Activated CD8-positive, alpha-beta memory T cell treated with anti-CD3 and anti-CD28 coated beads for 24 hours (primary cell): ENCODE measurements at places on chromosomes 11 and 22.
A peak's percentile ranks its signal among the peaks of the same experiment; 100 is the strongest.

- no peak for DNase-seq
Observed at GRCh38 chr22:37601203-37601539, 7.5 kb upstream of the GGA1 start.

- DNase-seq = no peak
Observed at GRCh38 chr11:2325123-2325522, 23.3 kb downstream of the TSPAN32 start.

GRCh38 chr22:22748297-22748743 lies 103.9 kb downstream of the GGTLC2 start:
- DNase-seq = peak; percentile 71

- DNase-seq = peak; percentile 82
Observed at GRCh38 chr11:77082838-77083565, 16.2 kb downstream of the CAPN5 start.

DNA sequence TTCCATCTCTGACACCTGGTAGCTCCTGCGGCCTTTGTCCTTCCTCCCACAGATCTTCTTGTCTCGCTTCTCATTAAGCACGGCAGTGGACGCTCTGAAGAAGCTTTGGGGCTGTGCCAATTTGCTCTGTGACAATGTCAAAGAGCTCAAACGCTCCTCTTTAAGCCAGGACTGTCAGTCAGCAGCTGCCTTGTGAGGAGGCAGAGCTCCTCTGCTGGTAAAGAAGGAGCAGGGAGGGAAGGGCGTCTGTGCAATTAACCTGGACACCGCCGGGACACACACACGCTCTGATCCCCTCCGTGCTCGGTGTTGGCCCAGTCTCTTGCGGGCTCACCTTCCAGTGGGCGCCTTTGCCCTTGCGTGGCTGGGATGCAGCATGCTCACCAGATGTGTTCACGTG lies 373.9 kb downstream of the BRD1 start:
- DNase-seq = no peak

DNA sequence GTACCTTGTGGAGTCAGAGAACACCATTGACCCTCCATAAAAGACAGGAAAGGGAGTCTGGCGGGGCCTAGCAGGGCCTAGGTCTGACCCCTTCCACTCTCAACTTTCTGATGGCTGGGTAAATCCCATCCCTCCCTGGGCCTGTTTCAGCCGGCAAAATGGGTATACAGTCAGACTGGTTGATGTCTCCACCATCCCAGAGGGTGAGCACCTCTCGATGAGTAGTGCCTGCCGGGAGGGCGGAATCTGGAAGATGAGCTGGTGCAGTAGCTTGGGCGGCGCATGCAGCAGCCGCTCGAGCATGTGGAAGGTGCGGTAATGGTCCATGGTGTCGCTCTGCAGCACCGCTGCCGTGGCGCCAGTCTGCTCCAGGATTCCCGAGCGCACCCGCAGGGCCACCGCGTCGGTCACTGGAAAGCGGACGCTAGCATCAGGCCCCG lies 528 bp downstream of the FIBP start:
- no peak for DNase-seq

- no peak for DNase-seq
Observed at GRCh38 chr11:17719028-17719937, at the start of gene MYOD1. TSS of gene MYOD1 (plus strand) at chr11:17719571. CDS start at chr11:17719783, 212 bp downstream.

GRCh38 chr11:44624761-44625221 lies 59.3 kb downstream of the CD82 start:
- DNase-seq = peak; percentile 57

GRCh38 chr11:8283465-8284230 lies 20.0 kb upstream of the LMO1 start:
- peak; percentile 42 for DNase-seq

GRCh38 chr11:62611705-62612365 lies 740 bp downstream of the EML3 start:
- DNase-seq = no peak

DNA sequence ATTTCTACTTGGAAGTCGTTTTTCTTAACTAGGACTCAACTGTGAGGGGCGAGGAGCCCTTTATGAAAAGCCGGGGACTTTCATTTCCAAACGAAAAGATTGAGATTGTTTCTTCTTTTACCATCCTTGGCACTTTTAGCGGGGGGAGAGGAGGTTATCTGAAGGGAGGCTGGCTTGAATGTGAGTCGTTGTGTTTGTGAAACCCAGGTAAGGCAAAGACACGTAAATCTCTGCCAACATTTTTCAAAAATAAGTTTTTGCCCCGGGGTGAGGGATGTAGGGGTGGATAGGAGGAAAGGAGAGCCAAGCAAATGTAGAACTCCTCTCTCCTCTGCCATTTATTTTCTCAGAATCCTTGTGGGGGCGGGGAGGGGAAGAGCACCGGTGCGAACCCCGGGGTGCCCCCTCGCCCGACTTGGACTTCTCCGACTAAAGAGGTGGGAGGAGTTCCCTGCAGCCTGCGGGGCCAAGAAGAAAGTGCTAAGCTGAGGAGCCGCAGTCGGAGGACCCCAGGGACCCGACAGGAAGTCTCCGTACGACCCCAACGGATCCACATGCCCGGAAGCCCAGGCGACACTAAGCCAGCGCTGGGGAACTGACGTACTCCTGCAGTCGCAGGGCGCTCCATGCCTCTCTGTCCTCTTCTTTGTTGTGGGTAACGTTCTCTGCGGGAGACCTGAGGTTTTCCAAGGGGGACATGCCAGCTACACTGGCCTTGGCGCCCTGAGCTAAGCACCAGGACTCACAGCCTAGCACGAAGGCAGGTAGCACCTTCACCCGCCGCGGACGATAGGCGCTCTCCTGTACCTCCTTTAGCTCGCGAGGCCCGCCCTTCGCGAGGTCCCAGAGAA lies 2.4 kb upstream of the WT1 start:
- DNase-seq = no peak

DNA sequence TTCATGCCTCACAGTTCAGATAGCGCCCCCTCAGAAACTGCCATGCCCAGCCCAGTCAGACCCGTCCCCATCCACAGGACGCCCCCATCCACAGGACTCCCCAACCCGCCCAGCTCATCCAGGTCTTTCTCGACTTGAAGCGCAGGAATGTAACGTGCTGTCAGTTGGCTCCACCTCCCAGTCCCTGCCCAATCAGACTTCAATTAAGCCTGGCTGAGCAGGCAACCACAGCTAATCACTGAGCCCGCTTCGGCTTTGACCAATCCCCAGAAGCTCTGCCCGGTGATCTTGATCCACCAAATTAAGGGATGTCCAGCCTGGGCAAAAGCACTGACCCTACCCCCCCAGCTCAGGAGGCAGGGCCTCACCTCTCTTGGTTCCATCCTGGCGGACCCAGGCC lies 10.5 kb upstream of the MFNG start:
- no peak for DNase-seq

DNA sequence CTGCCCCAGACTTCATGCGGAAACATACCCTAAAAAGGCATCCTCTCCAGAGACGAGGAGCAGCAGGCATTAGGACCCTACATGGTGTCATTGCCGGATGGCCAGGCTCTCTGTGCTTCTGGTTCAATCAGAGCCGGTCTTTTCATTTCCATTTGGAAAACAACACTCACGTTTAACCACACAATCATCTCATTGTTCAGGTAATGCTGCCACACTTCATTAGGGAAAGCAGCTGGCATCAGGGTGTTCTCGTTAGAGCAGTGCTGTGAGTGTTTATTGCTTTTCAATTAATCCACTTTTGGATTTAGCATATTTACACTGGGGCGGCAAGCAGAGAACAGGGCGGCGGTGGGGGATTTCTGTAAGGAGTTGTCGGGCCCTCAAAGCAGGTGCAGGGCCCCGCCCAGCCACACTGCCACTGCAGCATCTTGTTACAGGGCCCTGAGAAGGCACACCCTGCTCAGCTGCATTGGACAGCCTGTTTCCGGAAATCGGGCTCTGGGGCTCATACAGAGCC lies 338.6 kb downstream of the SHANK2 start:
- DNase-seq = no peak

- DNase-seq = no peak
Observed at GRCh38 chr22:49760280-49760629, 67.4 kb downstream of the BRD1 start.

GRCh38 chr11:117905524-117905923 lies 23.7 kb downstream of the TMPRSS13 start:
- no peak for DNase-seq

DNA sequence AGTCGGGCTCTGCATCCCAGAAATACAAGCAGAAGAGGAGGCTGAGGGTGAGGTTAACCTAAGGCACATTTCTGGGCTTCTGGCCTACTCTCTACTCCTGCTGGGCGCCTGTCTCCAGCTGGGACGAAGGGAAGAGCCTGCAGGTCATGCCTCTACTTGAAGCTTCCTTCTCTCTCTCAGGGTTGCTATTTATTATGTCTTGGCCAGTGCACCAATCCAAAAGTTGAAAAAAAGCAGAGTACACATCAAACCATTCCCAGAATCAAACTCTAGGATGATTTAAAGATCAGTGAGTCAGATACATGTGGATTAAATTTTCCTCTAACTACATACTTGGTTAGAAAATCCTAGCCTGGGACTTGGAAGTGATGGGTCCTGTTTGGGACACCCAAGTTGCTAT lies 60.2 kb upstream of the CDON start:
- DNase-seq = no peak

DNA sequence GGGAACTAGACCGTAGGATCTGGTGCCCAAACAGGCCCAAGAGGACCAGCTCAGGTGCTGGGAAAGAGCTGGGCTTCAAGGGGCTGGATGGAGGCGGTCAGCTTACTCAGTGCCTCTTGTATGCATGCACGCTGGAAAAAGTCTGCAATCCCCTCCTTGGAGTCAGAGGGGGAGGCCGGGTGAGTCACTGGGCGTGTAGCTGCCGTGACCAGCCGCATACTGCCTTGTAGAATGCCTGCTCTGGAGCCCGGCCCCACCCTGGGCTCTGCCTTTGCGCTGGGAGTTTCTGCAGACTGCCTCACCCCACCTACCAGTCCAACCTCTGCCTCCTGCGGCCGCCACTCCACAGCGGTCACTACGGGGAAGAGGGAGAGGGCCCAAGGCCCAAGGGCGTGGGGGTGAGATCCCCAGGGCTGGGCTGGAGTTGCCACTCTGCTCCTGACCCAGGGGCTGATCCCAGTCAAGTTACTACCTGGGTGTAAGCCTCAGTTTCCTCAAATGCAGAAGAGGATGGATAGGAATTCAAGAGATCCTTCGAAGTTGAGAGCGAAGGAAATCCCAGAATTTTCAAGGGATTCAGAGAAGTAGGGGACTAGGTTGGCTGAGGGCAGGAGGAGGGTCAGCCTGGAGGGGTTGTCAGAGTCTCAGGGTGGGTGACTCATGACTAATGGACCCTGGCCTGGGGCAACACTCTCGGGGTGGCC lies 4.2 kb downstream of the MRGPRF start:
- no peak for DNase-seq

DNA sequence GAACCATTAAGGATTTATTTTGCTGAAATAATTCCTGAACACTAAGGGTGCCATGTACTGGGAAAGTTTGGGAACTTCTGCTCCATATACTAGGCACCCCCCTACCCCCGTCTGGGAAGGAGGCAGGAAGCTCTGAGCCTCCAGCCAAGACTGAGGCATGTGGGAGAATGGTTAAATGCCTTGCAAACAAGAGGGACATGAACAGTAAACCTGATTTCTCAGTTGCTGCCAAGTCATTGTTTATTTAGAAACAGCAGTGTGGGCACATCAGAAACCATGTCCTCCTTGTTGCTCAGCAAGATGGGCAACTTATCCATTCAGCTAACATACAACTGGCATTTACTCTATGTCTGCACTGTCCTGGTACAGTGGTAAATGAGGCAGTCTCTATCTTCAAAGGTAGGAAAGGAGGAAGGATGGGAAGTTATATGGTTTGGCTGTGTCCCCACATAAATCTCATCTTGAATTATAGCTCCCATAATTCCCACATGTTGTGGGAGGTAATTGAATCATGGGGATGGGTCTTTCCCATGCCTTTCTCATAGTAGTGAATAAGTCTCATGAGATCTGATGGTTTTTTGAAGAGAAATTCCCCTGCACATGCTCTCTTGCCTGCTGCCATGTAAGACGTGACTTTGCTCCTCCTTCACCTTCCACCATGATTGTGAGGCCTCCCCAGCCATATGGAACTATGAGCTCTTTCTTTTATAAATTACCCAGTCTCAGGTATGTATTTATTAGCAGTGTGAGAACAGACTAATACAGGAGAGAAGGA lies 459.1 kb downstream of the MIAT start:
- DNase-seq = no peak

DNA sequence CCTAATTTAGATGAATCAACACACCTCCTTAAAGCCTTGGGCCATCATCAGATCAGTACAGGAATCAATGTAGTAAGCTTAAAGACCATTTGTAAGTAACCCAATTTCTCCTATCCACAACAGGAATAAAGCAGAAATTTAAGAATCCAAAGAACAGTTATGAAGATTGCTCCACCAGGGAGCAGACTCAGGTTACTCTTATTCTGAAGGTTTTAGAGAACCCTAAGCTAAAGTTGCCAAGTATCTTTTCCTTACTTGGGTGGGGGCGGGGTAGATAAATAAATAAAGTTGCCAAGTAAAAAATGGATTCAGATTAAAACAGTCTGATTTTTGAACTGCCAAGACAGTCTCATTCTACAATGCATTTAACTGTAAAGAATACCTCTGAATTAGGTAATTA lies 18.1 kb downstream of the CKAP5 start:
- no peak for DNase-seq

DNA sequence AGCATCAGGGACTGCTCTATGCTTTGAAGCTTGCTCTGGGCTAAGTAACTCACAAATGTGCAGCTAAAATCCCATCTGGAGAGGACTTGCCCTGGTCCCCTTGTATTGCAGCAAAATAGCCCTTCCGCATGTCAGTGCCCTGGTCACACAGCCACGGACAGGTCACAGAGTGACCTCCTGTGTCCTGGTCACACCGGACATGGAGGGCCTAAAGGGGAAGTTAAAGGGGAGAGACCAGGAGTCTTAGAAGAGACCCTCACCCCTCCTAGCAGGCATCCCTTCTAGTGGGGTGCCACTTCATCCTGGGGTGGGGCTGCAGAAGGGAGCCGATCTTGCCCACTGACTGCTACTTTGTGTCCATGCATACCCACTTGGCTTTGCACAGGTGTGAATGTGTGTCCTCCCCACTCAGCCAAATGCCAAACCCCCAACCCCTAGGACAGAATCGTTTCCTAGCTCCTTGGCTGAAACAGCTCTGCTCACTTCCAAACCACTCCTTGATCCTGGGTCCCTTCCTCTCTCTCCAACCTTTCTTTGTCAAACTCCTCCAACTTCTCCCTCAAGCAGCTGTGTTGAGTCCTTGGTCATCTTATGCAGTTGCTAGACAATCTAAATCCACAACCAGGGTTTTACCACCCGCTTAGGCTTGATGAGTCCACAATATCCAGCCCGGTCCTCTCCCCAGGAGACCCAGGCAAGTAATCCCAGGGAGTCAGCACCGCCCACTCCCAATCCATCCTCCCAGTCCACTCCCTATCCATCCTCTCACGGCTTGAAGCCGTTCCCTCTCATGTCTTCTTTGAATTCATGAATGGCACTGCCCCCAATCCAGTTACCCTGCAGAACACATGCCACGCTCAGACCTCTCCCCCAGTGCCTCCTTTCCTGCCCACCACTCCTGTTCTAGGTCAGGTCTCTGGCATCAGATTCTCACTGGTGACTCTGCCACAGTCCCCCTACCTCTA lies 3.3 kb upstream of the FXYD6 start:
- peak; percentile 43 for DNase-seq

- no peak for DNase-seq
Observed at GRCh38 chr22:27848005-27848404, 46.4 kb upstream of the MN1 start.

- DNase-seq = no peak
Observed at GRCh38 chr11:117421476-117421875, 93.8 kb downstream of the CEP164 start.

- DNase-seq = no peak
Observed at GRCh38 chr11:11073996-11074395, 216.1 kb upstream of the ZBED5 start.
